Brain microvascular endothelial cell (primary cell): ENCODE measurements at places on chromosomes 5 and 9.

- DNase-seq: peak; percentile 92
These were observed 23.6 kb upstream of the FIBCD1 start for GRCh38 chr9:130962418-130963316.

GRCh38 chr5:44708602-44709001 is 100.1 kb upstream of the MRPS30 start:
- DNase-seq: no peak

DNA sequence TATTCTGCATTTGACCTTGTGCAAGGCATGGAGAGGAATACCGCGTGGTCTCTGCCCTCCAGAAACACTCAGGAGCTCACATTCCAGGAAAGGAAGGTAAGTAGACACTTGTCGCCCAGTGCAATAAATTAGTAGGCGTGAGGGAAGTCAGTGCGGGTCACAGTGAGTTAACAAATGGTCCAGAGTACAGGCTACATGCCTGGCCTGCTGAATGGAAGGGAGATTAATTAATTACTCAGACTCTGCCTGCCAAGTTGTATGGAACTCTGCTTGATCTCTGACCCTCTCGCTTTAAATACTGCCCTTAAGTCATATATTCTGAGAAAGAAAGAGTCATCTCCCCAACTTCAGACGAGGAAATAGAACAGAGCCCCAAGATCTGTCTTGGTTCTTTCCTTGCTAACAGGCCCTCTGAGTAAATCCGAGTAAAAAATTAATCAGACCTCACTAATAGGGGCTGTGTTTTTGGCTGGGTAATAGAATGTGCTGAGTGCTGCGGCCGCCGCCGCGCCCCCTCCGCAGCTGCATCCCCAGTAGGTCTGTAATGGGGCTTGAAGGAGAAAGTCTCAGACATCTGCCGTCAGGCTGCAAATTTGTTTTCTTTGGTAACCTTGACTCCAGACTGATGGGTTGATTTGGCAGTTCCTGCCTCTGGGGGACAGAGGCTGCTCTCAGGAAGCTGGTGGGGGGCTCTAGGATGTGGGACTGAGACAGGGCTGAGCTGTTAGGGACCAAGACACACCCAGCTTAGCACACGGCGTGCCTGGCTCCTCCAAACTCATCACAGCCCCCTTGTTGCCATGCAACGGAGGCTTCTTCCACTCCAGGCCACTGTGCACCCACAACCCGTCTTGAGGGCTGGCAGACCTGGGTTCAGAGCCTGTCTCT is 144.4 kb downstream of the NSG2 start:
- DNase-seq: no peak

DNA sequence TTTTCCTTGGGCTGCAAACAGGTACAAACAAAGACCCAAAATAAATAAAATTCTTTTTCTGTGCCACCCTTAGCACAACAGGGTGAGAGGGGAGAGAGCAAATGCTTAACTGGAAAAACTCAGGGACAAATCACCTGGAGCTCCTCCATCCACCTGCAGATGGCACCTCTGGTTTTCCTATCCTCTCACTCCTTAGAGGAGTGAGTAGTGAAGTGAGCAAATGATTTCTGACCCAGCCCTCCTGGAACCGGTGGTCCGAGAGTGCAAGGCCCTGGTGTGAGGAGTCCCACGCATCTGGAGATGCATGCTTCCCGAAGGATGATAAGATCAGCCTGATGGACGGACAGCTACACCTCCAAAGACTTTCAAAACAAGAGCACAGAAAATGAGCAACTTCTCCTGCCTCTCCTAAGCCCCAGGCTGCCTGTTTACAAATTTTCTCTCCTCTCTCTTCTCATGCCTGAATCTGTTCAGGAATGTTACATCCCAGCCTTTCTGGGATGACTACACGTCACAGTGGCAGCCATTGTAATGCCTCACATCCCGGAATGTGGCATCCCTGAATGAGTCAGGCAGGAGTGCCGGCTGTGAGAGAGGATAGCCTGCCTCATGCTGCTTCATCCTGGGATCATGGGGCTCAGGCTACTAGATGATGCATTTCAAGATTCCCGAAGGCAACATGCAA is 86.4 kb downstream of the ADRB2 start:
- peak; percentile 93 for DNase-seq

- no peak for DNase-seq
These were observed 303.0 kb upstream of the GRIA1 start for GRCh38 chr5:153187503-153187902.

DNA sequence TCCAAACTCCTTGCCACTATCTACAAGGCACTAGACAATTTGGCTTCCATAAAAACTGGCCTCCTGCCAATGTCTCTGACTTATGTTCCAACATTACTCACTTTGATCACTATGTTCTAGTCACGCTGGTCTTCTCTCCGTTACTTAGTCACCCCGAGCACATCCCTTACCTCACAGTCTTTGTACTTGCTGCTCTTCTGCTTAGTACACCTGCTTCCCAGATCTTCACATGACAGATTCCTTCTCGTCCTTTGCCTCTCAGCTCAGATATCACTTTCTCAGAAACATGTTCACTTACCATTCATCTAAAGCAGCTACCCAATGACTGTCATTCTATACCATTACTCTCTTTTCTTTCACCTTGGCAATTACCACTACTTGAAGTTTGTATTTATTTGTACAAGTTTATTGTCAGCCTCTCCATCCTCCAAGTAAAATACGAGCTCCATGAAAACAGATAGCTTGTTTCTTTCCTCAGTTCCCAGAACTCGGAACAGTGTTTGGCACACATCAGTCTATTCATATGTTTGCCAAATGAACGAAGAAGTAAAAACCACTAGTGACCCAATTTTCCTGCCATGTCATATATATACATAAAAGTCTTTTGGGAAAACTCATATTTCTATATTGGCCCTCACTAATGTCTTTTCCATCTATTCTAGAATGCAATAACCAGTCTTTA is 5.9 kb upstream of the SLC22A5 start:
- DNase-seq: peak; percentile 95

- no peak for DNase-seq
These were observed 51.9 kb upstream of the PIP5K1B start for GRCh38 chr9:68653141-68653595.

- DNase-seq: peak; percentile 43
These were observed 8.7 kb downstream of the CCL21 start for GRCh38 chr9:34701023-34701768.

- DNase-seq: no peak
These were observed 28.8 kb downstream of the PRRX2 start for GRCh38 chr9:129694243-129694646.

DNA sequence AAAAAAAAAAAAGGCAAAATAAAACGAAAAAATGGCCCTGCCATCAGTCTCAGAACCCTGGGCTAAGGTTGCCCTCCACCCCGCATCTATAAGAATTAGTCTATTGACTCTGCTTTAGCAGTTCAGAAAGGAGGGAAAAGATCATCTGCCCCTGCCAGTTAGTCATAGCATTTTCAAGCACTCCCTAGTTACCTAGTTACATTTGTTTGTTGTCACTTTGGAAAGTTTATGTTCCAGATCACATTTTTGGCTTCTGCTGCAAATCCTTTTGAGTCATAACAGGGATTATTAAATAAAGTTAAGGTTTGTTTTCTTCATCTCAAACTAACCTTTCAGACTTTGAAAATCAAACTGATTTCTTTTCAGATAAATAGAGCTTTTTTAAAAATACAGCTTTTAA is 52.1 kb downstream of the AQP7 start:
- peak; percentile 16 for DNase-seq

DNA sequence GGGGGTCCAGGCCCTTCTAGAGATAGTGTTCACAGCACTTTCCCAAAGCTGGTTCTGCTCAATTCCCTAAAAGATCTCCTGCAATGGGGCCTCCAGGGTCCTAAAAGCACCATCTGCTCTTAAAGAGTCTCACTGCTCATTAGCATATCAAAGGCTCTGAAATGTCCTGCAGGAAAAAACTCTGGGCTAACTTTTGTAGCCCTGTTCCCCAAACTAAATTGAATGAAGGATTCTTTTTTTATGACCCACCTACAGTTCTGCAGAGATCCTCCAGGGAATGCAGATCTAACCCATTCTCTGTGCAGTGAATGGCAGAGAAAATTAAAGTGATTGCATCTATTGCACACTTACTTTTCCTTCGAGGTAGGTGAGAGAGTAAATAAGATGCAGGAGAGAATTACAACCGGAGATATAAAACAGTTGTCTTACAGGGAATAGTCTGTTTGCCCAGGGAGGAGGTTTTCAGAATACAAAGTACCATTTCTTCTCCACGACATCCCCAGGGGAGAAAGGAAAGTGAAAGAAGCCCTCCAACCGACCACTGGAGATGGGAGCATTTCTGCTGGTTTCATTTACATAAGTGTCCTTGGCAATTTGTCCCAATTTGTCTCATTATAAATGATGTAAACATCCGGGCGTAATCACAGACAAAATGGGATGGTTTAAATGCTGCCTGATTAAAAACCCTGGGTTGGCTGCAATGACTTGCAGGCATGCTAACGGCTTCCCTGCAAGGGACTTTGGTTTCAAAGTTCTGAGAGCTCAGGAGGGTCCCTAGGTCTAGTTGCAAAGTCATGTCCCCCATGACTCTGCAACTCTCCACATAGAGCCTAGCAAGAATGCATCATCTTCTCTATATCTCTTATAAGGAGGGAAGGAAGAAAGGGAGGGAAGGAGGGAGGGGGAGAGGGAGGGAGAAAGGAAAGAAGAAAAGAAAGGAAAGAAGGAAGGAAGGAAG is 114.0 kb downstream of the KCNIP1 start:
- DNase-seq: no peak
